ENCODE measurements at places on chromosomes 2 and 18.

GRCh38 chr2:195543063-195543462 is 114.0 kb upstream of the SLC39A10 start:
- no peak for DNase-seq

DNA sequence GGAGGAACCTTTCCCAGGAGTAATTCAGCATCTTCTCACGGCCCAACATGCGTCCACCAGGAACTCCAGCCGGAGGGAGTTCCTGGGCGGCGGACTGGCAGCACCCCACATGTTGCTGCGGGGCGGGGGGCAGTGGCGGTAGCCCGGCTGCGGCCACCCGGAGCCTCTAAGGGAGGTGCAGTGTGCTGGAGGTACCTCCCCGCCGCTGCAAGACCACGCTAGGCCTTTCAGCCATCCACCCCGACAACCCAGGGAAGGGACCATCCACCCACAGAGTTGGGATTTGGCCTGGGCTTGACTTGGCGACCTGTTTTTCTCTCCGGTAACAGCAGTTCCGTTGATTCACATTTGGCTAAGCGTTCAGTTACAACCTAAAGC is 625 bp downstream of the LYPD6 start:
- DNase-seq = no peak

GRCh38 chr2:179165356-179166000 is 99.2 kb downstream of the SESTD1 start:
- no peak for DNase-seq

DNA sequence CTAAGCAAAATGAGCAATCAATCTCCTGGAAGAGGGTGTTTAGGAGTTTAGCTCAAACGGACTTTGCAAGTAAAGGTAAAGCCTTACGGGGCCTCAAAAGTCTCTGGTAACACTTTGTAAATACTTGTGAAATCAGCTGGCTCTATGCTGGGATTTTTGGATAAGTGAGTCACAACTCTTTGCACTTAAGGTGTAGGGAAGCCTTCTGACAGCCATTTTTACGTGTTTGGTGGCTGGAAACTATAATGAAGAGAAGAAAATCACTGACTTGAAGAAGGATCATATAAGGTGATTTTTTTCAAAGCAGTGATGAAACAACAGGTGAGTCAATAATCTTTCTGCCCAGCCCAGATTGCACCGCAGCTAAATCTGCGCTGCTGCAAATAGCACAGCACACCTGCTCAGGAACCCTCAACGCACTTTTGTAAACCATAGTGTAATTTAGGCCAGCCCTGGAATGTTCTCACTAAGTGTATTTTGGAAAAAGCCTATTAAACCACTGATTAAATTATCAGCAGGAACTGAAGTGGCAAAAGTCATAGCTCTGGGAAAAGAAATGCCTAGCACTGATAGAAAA is 218.8 kb downstream of the AGPS start:
- DNase-seq = no peak

DNA sequence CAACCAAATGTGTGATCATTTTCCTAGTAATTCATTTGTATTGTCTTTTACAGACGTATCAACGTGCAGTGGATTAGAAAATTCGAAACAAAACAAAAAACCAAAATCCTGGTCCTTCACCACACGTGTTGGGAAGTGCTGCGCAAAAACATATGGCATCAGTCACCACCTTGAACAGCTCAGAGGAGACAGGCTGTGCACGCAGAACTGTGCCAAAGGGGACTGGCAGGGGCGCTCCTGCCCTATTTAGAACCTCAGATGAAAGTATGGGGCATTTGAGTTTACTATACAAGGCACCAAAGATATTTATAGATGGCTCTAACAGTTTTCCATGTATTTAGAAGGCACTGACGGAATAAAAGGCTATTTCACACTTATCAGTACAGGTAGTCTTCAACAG is 42.3 kb downstream of the NOL10 start:
- DNase-seq = no peak

GRCh38 chr18:30451981-30452380 is 590.6 kb downstream of the DSC3 start:
- no peak for DNase-seq

DNA sequence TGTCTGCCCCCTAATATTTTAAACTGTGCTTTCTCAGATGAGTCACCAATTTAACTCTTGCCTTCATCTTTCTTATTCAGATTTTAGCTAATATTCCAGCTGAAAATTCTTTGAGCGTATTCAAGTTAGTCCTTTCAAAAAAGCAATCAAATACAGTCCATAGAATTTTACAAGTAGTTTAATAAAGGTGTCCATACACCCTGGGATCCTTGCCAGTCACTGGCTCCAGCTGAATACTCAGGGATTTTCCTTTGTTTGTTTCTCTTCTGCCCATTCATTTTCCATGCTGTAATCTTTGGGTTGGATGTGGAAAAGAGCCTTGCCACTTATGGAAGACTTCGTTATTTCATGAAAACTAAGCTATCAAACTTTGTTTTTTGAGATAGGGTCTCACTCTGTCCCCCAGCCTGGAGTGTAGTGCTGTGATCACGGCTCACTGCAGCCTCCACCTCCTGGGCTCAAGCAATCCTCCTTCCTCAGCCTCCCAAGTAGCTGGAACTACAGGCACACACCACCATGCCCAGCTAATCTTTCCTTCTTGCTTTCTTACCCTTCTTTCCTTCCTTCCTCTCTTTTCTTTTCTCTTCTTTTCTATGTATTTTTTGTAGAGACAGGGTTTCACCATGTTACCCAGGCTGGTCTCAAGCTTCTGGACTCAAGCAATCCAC is 34.0 kb downstream of the VSNL1 start:
- DNase-seq = no peak

GRCh38 chr18:38458698-38459097 is 893.1 kb upstream of the CELF4 start:
- no peak for DNase-seq

DNA sequence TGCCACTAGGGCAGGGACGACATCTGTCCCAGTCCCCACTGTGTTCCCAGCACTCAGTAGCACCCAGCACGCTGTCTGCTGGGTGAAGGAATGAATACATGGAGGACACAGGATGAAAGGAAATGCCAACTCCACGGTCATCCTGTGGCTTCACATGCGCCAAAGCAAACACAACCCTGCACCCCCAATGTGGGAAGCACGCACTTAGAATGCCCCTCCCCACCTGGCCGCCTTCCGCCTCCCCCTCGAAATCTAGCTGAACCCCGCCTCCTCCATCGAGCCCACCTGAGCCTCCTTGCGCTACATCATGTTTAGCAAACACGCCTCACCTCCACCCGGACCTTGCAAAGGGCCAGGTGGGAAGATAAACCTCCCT is 33.9 kb downstream of the ADCY3 start:
- DNase-seq = no peak

- DNase-seq = no peak
Observed at GRCh38 chr2:241726459-241726858, 8.0 kb upstream of the D2HGDH start.

DNA sequence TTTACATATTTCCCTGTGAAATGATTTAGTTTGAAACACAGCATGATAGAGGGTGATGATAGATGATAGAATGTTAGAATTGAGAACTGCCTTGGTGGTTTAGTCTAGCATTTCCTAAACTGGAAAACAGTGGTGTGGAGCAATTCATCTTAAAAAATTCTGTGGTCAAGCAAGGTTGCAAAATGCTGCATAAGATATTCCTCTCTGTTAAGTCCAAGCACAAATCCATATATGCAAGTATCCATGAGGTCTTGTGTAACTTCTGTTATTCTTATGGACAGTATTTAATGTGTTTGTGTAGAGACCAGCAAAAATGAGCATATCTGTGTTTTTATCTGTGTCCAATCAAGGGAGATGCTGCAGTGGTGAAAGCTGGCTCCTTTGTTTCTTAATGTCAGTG is 30.0 kb downstream of the CPS1 start:
- DNase-seq = no peak

GRCh38 chr2:44547718-44548117 is 186.0 kb downstream of the CAMKMT start:
- no peak for DNase-seq

DNA sequence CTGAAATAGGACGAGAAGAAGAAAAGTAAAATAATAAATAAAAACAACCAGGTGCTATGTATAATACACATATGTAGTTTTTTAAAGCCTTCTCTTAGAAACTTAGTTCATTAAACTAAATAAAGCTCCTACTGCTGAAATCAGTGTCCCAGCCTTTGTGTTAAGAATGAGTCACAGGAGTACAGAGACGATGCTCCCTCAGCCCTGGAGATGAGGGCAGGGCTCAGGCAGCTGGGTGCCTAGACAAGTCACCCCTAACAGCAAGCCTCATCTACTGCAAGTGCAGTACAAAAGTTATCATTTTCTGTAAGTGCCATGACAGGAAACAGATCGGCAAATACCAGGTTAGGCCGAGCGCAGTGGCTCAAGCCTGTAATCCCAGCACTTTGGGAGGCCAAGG is 18.2 kb downstream of the KIDINS220 start:
- no peak for DNase-seq

DNA sequence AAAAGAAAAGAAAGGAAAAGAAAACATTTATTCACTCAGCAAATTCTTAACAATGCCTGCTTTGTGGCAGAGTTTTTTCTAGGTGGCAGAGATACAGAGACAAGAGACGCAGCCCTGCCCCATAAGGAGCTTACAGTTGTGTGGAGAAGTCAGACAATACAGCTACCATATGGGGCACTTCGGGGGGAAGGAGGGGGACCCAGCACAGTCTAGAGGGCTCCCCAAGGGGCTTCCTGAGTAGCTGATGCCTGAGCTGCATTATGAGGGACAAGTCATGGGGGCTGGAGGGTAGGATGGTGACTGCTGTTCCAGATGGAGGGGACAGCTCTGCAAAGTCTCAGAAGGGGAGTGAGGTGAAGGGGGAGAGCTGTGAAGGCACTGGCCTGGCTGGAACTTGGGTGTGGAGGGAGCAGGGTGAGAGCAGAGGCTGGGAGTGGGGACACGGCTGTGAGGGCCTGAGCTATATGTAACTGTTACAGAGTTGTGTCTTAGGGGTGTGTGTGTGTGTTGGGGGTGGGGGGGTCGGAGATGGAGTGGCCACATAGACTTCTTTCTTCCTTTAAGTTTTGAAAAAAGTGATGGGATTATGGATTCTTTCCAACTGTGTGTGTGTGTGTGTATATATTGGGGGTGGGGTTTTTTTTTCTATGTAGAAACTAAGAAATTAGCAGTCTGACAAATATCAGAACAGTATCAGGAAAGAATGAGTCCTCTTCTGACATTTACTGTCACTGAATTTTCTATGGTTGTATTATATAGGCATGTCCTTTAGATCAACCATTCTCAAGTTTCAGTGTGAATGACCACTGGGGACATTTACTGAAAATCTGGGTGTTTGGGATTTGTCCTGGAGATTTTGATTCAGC is 66.0 kb upstream of the HAAO start:
- DNase-seq = no peak

GRCh38 chr2:68134554-68134953 is 23.1 kb upstream of the PNO1 start:
- no peak for DNase-seq

- DNase-seq = no peak
Observed at GRCh38 chr2:15945909-15946705, 5.8 kb downstream of the MYCN start.

DNA sequence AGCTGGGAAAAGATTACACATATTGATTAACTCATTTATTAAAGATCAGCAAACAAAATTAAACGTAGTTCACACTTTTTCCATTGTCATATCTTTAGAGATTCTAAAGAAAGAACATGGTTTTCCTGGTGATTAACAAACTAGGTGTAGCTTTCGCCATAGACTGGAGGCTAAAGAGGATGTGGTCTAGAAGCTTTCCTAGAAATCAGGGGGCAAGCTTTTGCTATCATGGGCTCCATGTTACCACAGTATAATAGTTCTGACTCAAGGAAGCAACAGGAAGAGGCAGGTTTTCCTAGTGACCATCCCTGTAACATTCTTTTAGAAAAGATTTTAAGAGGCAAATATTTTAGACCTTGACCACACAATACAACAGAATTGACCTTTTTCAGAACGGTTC is 232.7 kb downstream of the METTL4 start:
- no peak for DNase-seq

DNA sequence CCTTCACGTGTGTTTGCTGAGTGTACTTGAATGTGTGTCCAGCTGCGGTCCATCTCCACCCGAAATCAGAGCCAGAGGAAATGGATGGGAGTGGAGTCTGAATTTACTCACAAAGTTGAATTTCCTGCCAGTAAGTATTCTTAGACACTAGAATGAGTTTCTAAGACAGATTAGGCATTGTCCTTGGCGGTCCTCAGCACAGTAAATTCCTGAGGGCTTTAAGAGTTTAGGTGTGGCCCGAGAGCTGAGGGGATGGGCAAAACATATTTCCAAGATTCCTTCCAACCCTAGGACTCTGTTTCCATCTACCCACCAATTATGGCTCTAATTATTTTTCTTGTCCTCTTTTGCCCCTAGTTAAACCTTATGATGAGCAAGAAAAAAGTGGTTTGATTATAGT is 90.3 kb upstream of the PHLPP1 start:
- no peak for DNase-seq
